ENCODE measurements at places on chromosomes 12 and 14. TPM values are rescaled to one million over a fixed set of nuclear protein-coding genes. Genes with fewer than 3 reads are reported as not detected.

DNA sequence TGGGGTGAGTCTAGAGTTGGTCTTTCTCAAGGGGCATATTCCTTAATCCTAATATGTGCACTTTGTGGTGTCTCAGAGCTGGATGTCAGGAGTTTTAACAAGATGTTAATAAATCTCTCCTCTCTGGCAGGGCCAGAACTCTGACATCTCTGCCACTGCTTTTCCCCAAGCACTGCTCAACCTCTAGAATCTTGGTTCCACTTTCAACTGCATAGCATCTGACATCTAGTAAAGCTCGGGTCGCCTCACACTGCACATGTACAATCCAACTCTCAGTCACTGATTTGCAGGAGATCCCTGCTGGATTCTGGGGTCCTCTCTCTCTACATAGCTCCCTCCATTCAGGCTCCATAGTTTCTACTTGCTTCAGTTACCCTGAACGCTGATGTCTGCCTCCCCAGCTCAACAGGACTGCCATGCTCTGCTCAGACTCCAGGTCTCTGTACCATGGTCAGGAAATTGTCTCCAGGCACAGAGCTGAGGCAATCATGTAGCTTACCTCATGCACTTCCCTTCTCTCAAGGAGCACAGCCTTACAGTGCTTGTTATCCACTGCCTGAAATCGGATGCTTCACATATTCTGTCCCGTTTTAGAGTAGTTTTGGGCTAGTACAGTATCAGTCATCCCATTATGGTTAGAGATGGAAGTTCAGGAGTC, 1.6 kb downstream of the PTCSC3 start:
- no peak for DNase-seq

DNA sequence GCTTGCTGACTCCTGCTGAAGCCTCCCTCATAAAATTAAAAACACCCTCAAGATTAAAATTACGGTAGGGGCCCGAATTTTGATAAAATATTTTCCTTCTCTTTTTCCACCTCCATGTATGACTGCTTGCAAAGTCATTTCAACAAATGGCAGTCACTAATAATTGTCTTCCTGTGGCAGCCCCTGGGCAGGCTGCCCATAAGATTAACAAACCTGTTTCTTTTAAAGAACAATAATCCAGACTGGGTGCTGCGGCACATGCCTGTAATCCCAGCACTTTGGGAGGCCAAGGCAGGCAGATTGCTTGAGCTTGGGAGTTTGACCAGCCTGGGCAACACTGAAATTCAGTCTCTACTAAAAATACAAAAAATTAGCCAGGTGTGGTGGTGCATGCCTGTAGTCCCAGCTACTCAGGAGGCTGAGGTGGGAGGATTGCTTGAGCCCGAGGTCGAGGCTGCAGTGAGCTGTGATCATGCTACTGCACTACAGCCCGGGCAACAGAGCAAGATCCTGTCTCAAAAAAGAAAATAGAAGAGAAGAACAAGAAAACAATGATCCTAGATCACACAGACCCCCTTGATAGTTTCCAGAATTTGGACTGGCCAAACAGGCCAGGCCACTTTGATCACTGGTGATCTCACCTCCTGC, 8.7 kb downstream of the SAV1 start:
- DNase-seq: no peak

GRCh38 chr12:51667269-51667668, 76.2 kb downstream of the SCN8A start:
- DNase-seq: no peak

DNA sequence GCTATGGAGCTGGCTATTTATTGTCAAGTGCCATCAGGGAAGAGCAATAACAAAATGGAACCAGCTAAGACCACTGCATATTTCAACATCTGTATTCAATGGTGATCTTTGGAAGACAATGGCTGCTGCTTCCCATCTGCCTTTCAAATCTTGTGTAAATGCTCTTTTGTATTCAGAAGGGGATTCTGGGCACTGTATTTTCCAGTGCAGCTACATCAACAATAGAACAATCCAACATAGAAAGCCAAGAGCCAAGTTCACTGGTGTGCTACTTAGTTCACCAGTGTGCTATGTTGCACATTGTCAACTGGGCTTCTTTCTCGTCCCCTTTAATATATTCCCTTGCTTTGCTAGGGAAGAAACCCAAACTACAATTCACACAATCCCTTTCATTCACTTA, 128.8 kb upstream of the OR4E1 start:
- no peak for DNase-seq

DNA sequence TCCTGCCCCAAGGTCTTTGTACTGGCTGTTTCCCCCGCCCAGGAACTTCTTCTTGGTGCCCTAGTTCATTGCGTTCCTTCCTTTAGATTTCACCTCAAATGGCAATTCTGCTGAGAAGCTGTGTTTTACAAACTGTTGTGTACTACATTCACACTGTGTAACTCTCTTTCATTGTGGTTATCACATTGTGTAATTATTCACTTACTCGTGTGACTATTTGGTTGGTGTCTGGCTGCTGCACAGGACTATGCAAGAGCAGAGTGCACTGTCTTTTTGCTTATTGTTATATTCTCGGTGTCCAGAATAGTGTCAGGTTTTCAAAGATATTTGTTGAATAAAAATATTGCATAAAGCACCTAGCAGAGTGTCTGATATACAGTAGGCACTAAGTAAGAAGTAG, 177.2 kb upstream of the PRICKLE1 start:
- DNase-seq: no peak

GRCh38 chr14:35940291-35940690, 114.2 kb downstream of the BRMS1L start:
- no peak for DNase-seq

DNA sequence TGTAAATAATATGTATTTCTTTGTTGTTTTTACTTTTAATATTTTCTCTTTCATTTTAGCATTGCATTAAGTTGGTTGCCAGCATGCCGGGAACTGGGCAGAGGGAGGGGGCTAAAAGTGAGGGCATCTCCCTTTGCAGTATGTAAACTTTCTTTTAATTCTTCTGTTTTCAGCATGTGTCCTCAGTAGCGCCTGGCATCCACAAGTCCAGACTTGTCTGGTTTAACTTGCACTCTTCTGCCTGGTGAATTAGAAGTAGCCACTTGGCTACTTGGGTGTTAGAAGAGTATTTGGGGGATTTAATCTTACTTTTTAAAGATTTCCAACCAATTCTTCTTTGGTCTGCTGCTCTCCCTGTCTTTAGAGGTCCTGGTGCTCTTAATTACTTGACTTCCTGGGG, 117.2 kb upstream of the SCAF11 start:
- DNase-seq: no peak

GRCh38 chr14:91946622-91947474, 646 bp downstream of the FBLN5 start:
- no peak for DNase-seq

- DNase-seq: no peak
Observed at GRCh38 chr14:21113369-21113768, 12.5 kb downstream of the TMEM253 start.

GRCh38 chr12:57846285-57846576, 298 bp downstream of the CTDSP2 start:
- DNase-seq: no peak

DNA sequence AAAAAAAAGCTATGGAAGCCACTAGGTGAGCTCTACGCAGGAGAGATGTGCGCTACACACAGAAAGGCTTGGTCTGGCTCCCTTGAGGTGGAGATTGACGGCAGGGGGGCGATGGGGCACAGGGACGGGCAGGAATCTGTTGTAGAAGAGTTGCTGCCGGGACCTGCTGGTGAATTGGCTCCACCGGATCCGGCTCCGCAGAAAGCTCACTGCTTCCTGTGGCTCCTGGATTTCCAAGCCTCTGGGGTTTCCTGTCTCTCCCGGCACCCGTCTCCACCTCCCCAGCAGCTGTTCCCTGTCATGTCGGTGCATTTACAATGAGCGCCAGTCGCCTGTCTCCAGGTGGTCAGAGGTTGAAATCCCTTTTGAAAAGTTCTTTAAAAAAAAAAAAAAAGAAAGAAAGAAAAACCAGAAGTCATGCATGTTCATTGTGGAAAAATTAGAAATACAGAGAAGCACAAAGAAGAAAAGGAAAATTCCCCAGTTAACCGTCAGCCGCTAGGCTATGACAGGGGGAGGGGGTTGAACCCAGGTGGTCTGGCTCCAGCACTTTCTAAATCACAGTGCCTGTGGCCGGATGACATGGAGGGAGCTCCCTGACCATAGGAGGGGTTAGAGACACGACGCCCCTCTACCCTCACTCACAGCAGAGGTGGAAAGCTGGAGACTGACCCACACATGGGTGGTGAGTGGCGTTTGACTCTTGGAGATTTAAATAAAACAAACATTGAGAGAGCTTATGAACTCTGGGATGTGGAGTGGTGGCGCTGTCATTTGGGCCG, 20.8 kb downstream of the FAM222A start:
- DNase-seq: peak; percentile 19

DNA sequence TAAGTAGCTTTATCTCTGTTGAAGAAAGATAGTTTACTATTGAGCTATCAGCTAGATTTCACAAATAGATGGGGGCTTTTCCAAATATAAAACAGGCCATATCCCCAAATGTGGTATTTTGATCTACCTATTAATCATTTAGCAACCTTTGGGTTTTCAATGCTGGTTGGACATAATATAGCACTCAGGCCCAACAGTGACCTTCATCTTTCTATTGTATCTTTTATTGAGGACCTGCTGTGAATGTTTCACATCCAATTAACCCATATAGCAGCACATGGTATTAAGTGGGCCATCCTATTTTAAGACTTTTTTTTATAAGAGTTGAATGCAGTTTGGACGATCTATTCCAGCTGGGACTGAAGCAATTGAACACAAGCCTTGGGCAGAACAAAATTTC, 10.0 kb upstream of the NR1H4 start:
- DNase-seq: no peak

- DNase-seq: no peak
Observed at GRCh38 chr14:74891870-74892269, 10.2 kb downstream of the DLST start.

GRCh38 chr12:16036073-16036472, 124.9 kb downstream of the DERA start:
- no peak for DNase-seq

DNA sequence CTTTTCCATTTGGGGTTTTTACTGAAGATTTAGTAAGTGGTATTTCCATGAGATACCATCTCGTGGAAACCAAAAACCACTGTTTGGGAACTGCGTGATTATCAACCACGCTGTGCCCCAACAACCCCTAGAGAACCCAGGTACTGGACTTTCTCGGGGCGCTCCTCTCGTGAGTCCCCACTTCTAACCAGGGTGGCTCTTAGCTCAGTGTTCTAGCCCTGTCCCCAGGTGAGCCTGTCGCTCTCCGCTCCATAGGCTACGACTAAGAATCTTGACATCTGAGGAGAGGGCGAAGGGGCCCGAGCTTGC, 686 bp downstream of the MCRS1 start:
- DNase-seq: no peak

DNA sequence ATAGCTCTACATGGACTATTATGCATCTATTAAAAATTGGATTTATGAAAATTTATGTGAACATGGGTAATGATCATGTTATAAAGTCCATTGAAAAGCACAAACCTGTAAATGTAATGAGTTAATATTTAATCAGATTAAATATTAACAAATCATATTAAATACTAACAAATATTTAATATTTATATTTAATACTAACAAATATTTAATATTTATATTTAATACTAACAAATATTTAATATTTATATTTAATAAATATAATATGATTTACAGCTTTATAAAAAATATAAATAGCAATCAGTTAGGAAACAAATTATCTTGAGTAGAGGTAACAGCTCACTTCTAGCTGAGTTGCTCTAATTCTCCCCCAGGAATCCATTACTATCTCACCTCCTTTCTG, 758.0 kb upstream of the USP15 start:
- DNase-seq: no peak

GRCh38 chr12:25929142-25929541, 29.3 kb upstream of the RASSF8 start:
- no peak for DNase-seq

GRCh38 chr12:92442782-92443181, 260.0 kb upstream of the PLEKHG7 start:
- DNase-seq: no peak

PLD4 gene
- total RNA-seq: 1.5 TPM

PRIMA1 gene
- 1.8 TPM for total RNA-seq

RAD9B gene
- total RNA-seq: 2.9 TPM

ARMH4 gene
- total RNA-seq: 10.7 TPM

FSCB gene
- total RNA-seq: not detected

RD3L gene
- total RNA-seq: 26.7 TPM

GPRC5D gene
- total RNA-seq: not detected

NELL2 gene
- 1.5 TPM for total RNA-seq

RASAL1 gene
- total RNA-seq: not detected

DDX23 gene
- 37.3 TPM for total RNA-seq
